ENCODE measurements at places on chromosomes 11 and 22.
A peak's percentile ranks its signal among the peaks of the same experiment; 100 is the strongest.

DNA sequence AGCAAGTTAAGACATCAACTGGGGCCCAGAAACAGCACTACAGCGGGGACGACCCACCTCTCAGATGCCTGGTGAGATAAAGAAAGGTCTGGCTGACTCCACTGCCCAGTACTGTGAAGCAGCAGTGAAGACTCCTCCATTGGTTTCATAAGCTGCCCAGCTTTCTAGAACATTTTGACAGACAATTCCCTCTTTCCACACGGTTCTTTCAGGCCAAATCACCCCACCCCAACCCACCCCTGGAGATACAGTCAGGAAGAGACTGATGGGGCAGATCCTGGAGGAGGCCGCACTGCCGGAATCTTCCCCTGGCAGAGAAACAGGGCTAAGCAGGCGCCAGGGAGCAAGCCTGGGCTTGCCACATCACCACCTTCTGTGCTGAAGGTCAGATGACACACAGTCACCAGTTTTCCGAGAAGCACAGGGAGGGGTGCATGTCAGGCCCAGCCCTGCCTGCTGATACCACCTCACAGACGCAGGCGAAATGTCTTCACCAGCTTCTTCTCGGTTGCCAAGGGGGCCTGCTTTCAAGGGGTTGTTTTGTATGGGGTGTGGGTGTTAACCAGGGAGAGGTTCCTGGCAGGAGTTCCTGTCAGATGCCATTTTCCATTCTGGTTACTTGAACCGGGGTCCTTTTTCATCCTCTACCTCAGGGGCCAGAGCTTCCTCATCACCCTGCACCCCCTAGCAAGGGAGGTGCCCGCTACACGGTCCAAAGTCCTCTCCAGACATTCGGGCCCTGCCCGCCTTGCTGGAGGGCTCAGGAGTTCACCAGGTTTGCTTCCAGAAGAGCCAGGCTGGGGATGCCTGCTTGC, 1.4 kb upstream of the NEAT1 start:
- DNase-seq = peak; percentile 98

DNA sequence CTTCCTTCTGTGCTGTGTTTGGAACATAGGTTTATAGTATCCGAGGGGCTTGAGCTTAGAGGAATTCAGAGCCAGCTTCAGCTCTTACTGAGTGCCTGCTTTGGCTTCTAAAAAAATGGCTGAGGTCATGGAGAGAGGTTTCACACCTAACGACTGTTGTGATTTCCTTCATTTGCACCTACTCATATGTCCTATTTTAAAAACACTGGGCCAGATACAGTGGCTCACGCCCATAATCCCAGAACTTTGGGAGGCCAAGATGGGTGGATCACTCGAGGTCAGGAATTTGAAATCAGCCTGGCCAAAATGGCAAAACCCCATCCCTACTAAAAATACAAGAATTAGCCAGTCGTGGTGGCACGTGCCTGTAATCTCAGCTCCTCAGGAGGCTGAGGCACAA, 38.3 kb upstream of the SYT13 start:
- DNase-seq = no peak

DNA sequence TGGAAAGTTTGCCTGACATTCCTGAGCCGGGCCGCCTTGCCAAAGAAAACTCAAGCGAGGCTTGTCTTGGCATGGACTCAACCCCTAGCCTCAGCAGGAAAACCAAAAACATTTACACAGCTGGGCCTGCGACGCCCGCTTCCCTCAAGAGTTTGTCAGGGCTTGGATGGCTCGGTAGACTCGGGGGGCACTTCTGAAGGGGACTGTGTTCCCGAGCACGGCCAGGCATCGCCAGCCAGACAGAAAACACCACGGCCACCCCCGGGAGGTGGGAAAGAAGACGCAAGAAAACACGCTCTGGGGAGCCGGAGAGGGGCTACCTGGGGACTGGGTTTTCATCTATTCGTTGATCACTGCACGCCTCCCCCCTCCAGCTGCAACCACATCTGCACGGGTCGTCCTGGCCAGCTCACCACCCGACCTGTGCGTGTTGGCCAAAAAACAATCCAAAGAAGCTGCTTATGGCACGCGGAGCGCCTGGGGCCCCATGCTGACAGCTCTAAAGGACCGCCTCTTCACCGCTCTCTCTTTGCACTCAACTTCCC, 380.7 kb downstream of the MN1 start:
- DNase-seq = no peak

GRCh38 chr11:86488553-86488952, 113.9 kb downstream of the CCDC81 start:
- DNase-seq = no peak

GRCh38 chr11:1090600-1091331, 16.1 kb downstream of the MUC2 start:
- DNase-seq = no peak

DNA sequence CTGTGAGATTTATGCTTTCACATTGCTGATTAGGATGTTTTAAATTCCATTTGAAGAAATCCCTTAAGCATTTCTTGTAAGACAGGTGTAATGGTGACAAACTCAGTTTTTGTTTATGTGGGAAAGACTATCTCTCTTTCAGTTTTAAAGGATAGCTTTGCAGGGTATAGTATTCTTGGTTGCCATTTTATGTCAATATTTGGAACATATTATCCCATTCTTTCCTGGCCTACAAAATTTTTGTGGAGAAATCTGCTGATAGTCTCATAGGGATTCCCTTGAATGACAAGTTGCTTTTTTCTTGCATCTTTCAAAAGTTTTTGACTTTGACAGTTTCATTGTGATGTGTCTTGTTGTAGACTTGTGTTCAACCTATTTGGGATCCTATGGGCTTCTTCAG, 28.8 kb downstream of the NAGA start:
- no peak for DNase-seq

DNA sequence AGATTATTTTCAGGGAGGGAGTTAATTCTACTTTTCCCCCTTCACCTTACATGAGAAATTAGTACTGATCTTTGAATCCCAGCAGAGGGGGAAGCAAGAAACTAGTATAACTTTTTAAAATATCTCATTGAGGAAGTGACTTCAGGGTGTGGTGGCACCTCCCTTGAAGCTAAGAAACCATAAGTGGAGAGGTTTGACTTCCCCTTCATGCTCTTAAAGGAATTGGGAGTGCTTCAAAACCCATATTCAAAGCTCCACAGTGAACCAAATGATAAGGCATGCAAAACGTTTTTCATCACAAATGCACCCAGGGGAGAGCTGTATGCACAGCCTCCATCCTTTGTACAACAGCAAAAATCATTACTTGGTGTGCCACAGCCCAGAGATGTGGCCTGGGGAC, 540 bp downstream of the MS4A14 start:
- no peak for DNase-seq

DNA sequence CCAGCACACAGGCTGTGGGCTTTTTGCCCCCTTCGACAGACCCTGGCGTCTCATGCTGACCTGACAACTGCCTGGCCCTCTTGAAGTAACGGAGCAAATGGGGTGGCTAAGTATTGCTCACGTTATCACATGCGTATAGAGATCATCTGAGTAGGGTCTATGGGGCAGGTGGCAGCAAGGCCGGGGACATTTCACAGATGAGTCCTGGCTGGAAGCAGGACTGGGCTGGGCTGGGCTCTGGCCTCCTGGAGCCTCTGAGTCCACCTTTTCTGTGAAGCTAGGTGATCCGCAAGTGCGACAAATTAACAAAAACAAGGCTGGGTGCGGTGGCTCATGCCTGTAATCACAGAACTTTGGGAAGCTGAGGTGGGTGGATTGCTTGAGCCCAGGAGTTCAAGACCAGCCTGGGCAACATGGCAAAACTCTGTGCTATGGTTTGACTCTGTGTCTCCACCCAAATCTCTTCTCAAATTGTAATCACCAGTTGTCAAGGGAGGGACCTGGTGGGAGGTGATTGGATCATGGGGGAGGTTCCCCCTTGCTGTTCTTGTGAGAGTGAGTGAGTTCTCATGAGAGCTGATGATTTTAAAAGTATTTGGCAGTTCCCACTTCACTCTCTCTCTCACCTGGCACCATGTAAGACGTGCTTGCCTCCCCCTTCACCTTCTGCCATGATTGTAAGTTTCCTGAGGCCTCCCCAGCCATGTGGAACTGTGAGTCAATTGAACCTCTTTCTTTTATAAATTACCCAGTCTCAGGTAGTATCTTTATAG, 122.0 kb downstream of the MPPED1 start:
- no peak for DNase-seq

DNA sequence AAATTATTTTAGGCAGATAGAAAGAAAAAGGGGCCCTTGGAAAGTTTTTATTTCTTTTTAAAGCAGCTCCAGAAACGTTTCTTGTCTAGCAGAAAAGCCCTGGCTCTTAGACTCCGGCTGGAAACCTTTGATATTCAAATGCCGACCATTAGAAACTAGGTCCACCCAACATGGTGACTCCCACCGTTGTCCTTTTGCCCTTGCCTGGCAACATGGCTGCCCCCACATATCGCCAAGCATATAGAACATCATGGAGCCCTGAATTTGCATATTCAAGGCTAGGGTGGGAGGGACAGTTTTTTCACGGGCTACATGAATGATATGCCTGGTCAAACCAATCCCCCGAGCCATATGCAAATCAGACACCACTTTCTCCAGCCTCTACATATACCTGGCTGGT, 1379.0 kb downstream of the LRRC4C start:
- no peak for DNase-seq

GRCh38 chr11:14029971-14030920, 67.7 kb downstream of the SPON1 start:
- DNase-seq = no peak

DNA sequence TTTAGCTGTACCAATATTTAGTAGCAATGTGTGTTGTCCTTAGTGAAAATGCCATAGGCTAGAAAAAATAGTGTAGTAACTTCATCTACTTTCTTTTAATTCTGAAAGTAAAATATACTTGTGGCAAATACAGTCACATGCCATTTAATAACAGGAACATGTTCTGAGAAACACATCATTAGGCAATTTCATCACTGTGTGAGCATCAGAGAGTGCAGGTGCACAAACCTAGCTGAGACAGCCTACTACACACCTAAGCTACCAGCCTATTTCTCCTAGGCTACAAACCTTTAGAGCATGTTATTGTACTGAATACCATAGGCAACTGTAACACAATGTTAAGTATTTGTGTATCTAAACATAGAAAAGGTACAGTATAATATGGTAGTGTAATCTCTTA, 127.0 kb upstream of the PITPNB start:
- DNase-seq = no peak

DNA sequence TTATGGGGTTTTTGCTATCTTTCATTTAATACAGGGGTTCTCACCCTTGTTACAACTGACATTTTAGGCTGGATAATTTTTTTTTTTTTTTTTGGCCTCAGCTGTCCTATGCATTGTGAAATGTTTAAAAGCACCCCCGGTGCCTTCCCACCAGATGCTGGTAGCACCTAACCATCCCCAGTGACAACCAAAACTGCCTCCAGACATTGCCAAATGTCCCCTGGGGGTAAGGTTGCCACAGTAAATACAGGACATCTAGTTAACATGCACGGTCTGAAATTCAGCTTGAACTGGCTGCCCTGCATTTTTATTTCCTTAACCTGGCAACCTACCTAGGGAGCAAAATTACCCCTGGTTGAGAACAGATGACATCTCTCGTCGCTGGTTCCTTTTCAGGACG, 72.4 kb downstream of the CYTH4 start:
- DNase-seq = peak; percentile 99

DNA sequence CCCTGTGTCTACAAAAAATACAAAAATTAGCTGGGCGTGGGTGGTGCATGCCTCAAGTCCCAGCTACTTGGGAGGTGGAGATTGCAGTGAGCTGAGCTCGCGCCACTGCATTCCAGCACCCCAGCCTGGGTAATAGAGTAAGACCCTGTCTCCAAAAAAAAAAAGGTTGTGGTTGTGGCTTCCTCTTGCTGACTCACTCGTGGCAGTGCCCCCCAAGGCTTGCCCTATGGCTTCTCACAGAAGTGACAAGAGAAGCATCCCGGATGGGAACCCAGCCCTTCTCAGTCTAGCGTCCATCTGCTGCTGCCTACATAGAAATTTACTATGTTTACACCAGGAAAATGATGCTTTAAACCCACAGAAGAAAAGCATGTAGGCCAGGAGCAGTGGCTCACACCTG, 68.5 kb upstream of the PITPNB start:
- DNase-seq = no peak

- DNase-seq = no peak
Observed at GRCh38 chr11:23988381-23989006, 508.4 kb upstream of the LUZP2 start.

- DNase-seq = no peak
Observed at GRCh38 chr22:48905206-48905975, 922.3 kb downstream of the BRD1 start.

GRCh38 chr11:77038029-77038824, 4.0 kb downstream of the B3GNT6 start:
- DNase-seq = no peak

- no peak for DNase-seq
Observed at GRCh38 chr11:109088086-109088485, 333.9 kb upstream of the C11orf87 start.

- no peak for DNase-seq
Observed at GRCh38 chr11:14119357-14119756, 156.8 kb downstream of the SPON1 start.

DNA sequence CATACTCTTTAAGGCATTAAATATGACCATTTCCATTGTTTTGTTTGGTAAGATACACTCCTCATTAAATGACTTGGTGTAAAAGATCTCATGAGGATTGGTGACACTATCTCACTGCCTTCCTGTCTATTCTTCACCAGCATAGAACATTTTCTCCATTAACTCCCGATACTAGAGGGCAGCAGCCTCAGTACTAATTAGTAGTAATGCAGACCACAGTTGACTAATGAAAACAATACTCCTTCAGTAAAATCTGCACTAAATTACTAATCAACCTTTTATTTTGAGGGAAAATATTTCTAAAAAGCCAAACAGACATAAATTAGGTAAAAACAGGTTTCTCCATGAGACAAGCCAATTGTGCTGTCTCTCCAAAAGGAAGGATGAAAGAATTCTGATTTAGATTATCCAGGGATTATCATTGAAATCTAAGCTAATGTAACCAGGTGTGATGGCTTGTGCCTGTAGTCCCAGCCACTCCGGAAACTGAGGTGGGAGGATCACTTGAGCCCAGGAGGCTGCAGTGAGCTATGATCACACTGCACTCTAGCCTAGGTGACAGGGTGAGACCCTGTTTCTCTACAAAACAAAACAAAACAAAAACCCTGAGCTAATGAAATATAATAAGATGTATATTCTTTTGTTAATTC, 9.4 kb downstream of the PGM2L1 start:
- DNase-seq = peak; percentile 60

GRCh38 chr11:90218606-90219005, 4.2 kb downstream of the CHORDC1 start:
- DNase-seq = no peak

GRCh38 chr11:114340311-114341131, 44.3 kb downstream of the NNMT start:
- peak; percentile 77 for DNase-seq

- no peak for DNase-seq
Observed at GRCh38 chr11:75504501-75504900, 21.2 kb downstream of the GDPD5 start.

- peak; percentile 95 for DNase-seq
Observed at GRCh38 chr22:50544078-50544745, 1.5 kb upstream of the KLHDC7B start.

DNA sequence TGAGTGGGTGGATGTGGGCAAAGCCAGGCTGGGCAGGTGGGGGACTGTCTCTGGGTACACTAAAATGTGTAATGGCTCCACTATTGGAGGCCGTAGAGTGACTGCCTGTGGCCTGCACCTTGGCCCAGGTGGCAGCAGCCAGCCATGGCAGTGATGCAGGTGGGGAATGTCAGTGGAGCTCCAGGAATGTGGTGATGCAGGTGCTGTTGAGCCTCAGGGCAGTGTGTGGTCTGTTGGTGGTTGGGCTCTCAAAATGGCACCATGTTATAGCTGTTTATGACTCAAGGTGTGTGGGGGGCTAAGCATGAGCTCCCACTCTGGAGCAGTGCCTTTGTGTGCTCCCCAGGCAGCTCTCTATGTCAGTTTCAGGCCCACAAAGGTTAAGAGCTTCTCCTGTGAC, 40.2 kb upstream of the CCDC90B start:
- DNase-seq = peak; percentile 75
